H1 (cell line): ENCODE measurements at places on chromosomes 3 and 15. TPM values are rescaled to one million over a fixed set of nuclear protein-coding genes. Genes with fewer than 3 reads are reported as not detected.

GRCh38 chr3:72488738-72489035, 359.6 kb downstream of the SHQ1 start:
- H3K4me3 ChIP-seq: no peak overlapping the region
- H3K36me3 ChIP-seq: no peaks in the 10 kb centered on the region
- H3K27me3 ChIP-seq: no peaks in the 10 kb centered on the region; the same call in 1 of the 2 replicates
- no peak overlapping the region for H3K27ac ChIP-seq

DNA sequence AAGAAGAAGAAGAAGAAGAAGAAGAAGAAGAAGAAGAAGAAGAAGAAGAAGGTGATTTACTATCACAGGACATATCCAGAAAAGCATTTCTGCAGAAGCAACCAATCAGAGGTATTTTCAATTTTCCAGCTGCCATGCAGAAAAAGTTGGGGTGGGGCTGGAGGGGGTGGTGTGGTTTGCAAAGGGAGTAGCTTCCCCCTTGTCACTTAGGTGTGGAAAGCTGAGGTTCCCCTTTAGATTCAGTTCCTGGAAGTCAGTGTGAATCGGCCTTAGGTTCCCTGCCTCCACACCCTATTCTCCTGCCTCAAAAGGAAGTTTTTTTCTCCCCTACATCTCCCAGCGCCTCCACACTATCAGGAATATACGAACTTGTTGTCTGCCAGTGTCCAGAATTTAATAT, 276.7 kb upstream of the ARRDC4 start:
- no peak overlapping the region for H3K27ac ChIP-seq
- DNase-seq: no peak
- no peaks in the 10 kb centered on the region for H3K4me1 ChIP-seq
- H3K36me3 ChIP-seq: no peaks in the 10 kb centered on the region
- no peaks in the 10 kb centered on the region for H3K27me3 ChIP-seq
- H3K4me3 ChIP-seq: no peak overlapping the region

GRCh38 chr3:183777016-183777618, 48.3 kb downstream of the MAP6D1 start:
- H3K4me1 ChIP-seq: no peaks in the 10 kb centered on the region
- no peak overlapping the region for H3K27ac ChIP-seq
- H3K36me3 ChIP-seq: peaks cover 36% of the 10 kb centered on the region
- H3K4me3 ChIP-seq: no peak overlapping the region

GRCh38 chr3:25214034-25214433, 214.0 kb upstream of the RARB start:
- no peak overlapping the region for H3K4me3 ChIP-seq
- no peaks in the 10 kb centered on the region for H3K27me3 ChIP-seq
- H3K36me3 ChIP-seq: no peaks in the 10 kb centered on the region
- no peak for DNase-seq

DNA sequence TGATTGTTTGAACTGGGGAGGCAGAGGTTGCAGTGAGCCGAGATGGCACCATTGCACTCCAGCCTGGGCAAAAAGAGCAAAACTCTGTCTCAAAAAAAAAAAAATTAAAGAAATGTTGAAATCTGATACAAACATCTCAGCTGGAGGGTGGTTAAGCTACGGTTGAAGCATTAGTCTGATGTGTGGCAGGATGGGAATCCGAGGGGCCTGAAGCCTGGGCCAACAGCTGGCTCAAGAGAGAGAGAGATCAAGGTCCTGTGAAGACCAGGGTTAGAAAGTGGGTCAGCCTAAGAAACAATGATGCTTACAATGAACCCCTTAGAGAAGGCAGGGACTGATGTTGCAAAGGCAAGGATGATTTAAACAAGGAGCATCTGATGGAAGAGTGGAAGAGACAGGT, 69.8 kb downstream of the CD200R1L start:
- H3K4me3 ChIP-seq: no peak overlapping the region
- no peak overlapping the region for H3K27ac ChIP-seq
- H3K27me3 ChIP-seq: no peaks in the 10 kb centered on the region
- H3K36me3 ChIP-seq: no peaks in the 10 kb centered on the region
- DNase-seq: no peak

GRCh38 chr3:32398531-32398930, 6.9 kb downstream of the CMTM7 start:
- H3K27ac ChIP-seq: no peak overlapping the region
- H3K4me1 ChIP-seq: peaks cover 5% of the 10 kb centered on the region
- H3K27me3 ChIP-seq: no peaks in the 10 kb centered on the region
- no peak for DNase-seq

The SCN5A gene
- total RNA-seq: 11.4 and 16.5 TPM in 2 replicates

The GRIP2 gene
- 6.4 and 6.9 TPM in 2 replicates for total RNA-seq
